Uterus (tissue), 4 donors: ENCODE measurements at places on chromosomes 13 and 19. TPM values are rescaled to one million over a fixed set of nuclear protein-coding genes. Genes with fewer than 3 reads are reported as not detected.

DNA sequence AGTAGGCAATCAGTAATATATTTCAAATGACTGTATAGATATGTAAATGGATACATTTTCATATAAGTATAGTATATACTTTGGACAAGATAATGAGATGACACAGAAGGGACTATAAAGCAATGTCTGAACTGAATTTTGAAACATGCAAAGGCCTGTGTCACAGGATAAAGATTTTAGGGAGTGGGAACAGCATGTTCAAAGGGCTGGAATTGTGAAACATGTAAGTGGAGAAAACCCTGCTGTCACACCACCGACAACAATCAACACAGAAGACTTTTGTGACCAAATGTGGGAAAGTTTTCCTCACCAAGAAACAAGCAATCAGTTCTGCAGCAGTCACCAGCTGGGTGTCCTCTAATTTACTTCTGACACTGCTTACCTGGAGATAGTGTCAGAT lies 42.9 kb downstream of the LPAR6 start:
- no peak for DNase-seq

DNA sequence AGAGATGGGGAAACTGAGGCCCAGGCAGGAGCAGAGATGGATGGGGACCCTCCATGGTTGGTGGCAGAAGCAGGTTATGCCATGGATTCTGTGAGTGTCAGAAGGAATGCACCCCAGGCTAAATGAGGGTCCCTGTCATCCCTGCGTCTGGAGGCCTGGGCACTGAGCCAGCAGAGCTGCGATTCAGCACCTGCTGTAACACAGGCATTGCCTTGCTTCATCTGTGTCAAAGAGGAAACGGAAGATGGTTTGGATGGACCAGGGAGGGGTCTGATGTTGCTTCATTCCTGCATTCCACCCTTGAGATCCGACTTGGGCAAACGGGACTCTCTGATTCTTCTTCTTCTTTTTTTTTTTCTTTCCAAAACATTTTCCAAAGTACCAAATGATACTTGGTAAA lies 1.2 kb downstream of the C5AR1 start:
- no peak for DNase-seq

- no peak for DNase-seq
These were observed 61.8 kb upstream of the RANBP3 start for GRCh38 chr19:6039566-6040225.

- no peak for DNase-seq
These were observed 4.4 kb upstream of the NOP53 start for GRCh38 chr19:47740866-47741519.

GRCh38 chr13:95279016-95279415 lies 22.2 kb downstream of the ABCC4 start:
- DNase-seq: no peak

DNA sequence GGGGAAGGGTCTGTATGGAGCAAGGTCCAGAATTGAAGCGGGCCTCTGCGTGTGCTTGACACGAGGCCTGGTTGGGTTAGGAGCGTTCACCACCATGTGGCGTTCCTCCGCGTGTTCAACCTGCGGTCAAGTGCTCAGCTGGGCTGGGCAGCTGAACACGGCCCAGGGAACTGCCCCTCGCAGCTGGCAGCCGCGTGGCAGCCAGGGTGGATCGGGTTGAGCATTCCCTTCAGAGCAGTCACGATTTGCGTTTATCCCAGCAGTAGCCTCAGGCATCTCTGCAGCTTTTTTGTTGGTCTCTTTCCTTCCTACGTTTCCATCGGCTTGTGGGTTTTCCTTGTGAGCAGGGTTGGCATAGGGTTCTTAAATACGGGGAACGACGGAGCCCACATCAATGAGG lies 28.7 kb upstream of the F2RL3 start:
- DNase-seq: no peak

DNA sequence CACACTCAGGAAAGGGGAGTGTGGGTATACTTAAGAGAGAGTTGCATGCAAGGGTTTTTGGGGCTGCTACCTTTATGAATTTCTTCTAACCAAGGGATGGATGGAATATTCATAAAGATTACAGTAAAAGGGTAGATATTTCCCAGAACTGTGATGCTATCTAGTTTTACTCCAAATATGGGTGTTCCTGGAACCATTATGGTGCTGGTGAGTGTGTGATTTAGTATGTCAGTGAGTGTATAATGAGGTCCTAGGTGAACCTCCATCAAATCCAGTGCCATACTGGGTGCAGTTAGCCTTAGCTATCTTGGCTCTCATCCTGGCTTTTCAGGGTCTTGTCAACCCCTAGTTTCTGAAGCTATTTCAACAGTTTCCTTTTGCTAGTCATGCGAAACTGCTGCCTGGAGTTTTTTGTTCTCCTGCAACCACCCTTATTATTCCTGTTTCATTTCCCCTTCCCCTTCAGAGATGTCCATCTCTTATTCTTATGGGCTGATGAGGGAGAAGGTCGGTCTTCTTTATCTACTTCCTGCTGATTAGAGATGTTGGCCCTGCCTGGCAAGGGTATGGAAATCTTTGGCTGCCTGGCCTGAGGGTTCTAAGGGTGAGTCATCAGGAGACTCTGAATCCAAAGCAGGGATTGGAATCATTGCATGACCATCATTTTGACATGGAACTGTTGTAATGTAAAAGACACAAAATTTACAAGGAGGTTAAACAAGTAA lies 202.3 kb downstream of the NBEA start:
- DNase-seq: no peak

Gene C19orf85
- not detected for total RNA-seq

Gene CARM1
- 6.4 TPM for total RNA-seq

Gene KLK13
- total RNA-seq: not detected
